Central memory CD4-positive, alpha-beta T cell (primary cell): ENCODE measurements at places on chromosomes 7 and 10.

DNA sequence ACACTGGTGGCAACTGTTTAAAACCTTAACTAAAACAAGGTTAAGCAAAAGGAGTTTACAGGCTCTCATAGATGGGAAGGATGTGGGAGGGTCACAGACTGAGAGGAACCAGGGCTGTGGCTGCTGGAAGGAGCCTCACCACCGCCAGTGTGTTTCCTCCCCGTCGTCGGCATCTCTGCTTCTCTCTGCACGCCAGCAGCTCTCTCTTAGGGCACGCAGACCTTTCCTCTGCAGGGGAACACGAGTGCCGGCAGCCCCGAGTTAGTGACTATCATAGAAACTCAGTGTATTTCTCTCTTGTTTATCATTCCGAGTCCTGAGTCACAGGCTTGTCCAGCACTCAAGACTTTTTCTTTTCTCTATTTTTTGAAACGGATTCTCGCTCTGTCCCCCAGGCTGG is 8.1 kb upstream of the SH2D4B start:
- peak; percentile 57 for DNase-seq

DNA sequence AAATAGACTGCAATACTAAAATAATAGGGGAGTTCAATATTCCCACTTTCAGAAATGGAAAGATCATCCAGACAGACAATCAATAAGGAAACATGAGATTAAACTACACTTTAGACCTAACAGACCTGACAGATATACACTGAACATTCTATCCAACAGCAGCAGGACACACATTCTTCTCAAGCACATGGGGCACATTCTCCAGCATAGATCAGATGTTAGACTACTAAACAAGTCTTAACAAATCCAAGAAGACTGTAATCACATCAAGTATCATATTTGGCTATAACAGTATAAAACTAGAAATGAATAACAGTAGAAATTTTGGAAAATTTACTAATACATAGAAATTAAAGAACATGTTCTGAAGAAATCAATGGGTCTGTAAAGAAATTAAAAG is 458.9 kb upstream of the ANKRD30A start:
- no peak for DNase-seq

- DNase-seq = no peak
Measured at GRCh38 chr7:151808400-151809145, 68.3 kb downstream of the PRKAG2 start.

- no peak for DNase-seq
Measured at GRCh38 chr10:127908106-127908958, 1.4 kb downstream of the PTPRE start.

DNA sequence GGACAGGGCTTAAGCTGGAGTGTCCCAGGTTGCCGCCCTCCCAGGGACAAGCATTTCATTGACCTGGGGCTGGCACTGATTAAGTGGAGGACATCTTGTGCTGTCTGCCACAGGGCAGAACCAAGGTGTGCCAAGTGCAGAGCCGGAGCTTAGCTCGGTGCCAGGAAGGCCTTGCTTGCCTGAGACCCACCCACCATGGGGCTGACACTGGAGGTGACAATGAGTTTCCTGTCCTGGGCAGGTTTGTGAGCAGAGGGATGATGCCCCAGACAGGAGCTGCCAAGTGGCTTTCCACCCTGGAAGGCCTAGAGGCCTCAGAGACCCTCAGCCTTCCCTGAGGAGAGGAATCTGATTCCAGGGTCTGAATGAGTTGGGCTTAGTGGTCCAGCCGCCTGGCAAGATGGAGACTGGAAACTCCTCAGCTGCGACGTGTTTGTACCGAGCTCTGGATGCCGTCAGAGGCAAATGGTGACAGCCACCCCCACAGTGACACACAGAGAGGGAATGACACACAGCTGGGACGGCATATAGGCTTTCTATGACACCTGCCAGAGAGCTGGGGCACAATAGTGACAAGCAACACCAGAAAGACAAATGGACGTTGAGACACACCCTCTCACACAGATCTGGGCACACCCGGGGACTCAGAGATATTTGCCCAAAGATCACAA is 2.6 kb downstream of the ADCYAP1R1 start:
- no peak for DNase-seq

DNA sequence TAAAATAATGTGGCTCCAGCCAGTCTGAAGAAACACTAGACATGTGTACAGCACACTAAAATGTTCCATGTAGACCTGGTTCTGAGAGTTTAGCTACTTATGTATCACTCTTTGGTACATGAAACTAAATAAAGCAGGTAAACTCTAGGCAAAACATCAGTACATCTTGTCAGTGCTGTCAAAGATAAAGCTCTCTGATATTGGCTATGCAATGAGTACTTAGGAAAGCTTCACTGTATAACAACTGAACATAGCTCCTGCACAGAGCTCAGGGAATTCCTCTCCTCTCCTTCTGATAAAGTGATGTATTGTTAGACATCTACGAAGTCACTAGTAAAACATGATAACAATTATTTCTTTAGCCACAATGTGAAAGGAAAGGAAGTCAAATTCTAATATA is 3.5 kb downstream of the LRRN3 start:
- no peak for DNase-seq

DNA sequence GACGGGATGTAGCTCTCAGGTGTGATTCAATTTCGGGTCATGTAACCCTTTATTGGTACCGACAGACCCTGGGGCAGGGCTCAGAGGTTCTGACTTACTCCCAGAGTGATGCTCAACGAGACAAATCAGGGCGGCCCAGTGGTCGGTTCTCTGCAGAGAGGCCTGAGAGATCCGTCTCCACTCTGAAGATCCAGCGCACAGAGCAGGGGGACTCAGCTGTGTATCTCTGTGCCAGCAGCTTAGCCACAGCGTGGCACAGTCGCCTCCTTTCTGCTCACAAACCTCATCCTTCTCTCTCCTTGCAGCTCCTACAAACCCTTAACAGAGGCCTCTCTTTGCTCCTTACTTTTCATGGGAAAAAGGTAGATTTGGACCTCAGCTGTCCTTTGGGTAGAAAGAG is 197.5 kb upstream of the PRSS58 start:
- no peak for DNase-seq

GRCh38 chr7:103996017-103996551 is 6.6 kb upstream of the RELN start:
- no peak for DNase-seq

DNA sequence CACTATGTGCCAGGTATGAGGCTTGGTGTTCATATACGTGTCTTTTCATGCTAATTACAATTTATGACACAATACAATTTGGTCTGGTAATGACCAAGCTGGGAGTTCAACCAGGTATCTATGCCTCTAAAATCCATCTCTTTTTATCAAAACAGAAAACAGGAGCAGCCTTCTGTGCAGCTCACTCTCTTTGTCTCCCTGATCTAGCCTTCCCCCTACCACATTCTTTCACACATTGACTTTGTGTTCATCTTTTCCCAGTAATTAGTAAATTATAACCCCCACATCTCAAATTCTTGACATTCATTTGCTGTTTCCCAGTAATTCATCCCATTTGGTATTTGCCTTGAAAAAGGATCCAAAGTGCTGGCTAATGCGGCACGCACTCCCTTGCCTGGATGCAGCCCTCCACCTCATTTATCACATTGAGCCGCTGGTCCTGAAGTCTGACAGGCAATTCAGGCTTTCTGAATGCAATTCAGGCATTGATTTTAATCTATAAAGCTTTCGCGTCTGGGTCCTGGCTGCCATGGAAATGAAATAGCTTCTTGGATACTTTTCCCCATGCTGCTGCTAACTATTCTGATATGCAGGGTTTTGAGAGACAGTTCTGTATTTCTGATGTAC is 112.5 kb upstream of the ANKRD1 start:
- no peak for DNase-seq

DNA sequence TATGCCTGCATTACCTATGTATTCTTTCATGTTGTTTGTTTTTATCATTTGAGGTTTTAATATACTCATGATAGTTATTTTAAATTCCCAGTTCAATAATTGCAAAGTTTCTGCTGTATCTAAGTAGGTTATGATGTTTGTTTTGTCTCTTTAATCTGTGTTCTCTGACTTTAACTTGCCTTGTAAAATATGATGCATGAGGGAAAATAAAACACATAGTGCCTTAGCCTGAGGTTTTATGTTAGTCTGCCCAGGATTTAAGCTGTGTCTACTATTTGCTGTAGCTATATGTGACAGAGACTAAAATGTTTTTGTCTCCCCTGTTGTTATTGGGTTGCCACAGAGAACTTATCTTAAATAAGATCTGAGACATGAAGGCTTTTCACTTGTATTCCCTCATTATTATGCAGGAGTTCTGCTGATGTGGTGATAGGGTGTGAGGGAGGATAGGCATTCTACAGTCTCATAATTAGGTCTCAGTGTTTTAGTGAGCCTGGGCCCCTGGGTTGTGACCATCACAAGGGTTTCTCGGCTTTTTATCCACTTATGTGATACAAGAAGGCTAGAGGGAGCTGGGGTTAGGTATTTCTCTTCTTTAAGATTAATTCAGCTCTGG is 582.5 kb downstream of the CNTNAP2 start:
- DNase-seq = no peak

- DNase-seq = peak; percentile 14
Measured at GRCh38 chr10:93357680-93358079, 124.5 kb downstream of the MYOF start.

DNA sequence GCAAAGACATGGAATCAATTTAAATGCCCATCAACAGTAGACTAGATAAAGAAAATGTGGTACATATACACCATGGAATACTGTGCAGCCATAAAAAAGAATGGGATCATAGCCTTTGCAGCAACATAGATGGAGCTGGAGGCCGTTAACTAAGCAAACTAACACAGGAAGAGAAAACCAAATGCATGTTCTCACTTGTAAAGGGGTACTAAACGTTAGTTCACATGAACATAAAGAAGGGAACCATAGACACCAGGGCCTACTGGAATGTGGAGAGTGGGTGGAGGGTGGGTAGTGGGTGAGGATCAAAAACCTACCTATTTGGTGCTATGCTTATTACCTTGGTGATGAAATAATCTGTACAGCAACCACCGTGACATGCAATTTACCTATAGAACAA is 78.4 kb upstream of the GSDME start:
- DNase-seq = no peak

DNA sequence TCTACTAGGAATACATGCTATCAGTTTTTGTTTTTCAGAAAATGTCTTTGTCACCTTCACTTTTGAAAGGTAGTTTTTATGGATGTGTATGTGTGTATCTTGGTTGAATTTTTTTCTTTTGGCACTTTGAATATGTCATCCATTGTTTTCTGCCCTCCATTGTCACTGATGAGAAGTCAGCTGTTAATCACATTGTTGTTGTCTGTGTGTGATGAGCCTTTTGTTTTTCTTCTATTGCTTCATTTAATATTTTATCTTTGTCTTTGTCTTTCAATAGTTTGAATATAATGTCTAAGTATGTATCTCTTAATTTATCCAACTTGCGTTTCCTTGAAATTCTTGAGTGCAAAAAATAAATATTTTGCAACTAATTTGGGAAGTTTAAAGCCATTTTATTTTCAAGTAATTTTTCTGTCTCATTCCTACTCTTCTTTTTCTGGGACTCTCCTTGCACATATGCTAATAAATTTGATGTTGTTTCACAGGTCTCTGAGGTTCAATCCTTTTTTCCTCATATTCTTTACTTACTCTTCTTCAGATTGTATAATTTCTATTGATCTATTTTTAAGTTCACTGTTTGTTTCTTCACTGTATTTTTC is 546.9 kb upstream of the GHITM start:
- DNase-seq = no peak

DNA sequence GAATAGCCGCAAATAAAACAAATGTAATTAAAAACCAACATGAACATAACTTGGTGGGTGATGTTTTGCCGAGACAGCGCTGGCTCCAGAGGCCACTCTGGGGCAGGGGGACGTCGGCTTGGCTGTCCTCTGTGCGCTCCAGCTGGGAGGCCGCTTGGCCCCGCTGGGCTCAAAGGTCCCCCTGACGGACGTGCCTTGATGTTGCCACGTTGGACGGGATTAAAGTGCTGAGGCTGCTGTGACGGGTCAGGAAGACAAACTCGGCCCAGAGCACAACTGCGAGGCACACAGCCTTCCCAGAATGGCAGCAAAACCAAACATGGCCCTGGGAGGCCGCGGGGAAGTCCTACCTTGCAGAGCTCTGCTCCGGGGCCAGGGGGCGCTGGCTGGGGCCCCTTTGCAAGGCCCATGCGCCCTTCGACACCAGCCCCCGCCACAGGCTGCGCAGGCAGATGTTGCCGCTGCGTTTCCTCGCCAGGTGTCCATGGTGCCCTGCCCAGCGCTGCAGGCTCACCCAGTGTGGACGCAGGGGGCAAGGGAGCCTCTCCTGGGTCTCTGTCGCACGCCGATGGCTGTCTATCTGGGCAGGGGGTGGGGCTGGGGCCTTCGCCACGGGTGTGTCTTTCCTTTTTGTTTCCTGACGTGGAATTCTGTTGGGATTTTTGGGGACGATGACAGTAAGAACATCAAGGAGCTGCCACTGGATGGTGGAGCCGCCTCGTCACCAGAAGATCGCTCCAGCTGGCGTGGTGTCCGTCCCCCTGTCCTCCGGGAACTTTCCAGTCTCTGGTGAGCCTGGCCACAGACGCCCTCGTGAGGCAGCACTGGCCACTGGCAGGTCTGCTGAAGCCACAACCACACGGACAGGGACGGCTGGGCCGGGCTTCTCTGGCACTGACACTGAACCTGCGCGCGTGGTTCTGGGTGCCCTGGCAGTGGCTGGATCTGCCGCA is 99.6 kb upstream of the DIP2C start:
- no peak for DNase-seq

- DNase-seq = no peak
Measured at GRCh38 chr10:117551330-117552155, 9.0 kb downstream of the EMX2 start.

DNA sequence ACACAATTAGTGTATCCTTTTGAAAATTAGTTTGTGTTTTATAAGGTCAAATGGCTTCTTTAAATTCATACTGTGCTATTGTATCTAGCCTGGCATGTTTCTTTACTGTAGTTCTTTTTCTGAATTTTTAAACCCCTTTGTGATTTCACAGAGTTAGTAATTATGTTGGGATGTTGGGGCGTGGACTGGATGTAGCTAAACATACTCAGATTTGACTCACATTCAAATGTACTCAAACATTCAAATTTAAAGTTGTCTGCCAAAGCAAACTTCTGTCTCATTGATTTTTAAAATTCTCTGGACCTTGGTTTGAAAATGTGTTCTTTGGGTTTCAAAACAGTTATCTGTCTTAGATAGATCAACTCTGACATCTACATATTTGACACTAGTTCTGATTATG is 7.2 kb upstream of the NRP1 start:
- no peak for DNase-seq

- DNase-seq = no peak
Measured at GRCh38 chr7:123751821-123752220, 3.0 kb upstream of the WASL start.

GRCh38 chr10:74048433-74048832 is 50.5 kb downstream of the VCL start:
- no peak for DNase-seq

DNA sequence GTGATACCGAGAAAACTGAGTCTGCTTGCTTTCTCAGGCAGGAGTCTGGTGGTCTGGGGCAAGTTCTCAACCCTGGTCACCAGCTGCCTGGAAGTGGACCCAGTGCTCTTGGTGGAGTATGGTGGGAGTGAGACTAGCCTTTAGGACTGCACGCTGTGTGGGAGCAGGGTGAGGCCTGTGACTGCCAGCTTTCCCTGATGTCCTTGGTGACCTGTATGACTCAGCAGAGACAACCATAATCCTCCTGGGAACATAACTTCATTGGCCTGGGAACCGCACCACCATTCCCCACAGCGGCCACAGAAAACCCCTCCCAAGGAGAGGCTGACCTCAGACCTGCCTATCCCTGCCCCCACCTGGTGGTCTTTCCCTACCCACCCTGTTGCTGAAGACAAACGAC is 139.5 kb upstream of the CHRM2 start:
- no peak for DNase-seq
